SJSA1 (cell line): ENCODE measurements at places on chromosomes 13 and 19. TPM values are rescaled to one million over a fixed set of nuclear protein-coding genes. Genes with fewer than 3 reads are reported as not detected.

The FFAR1 gene
- not detected in 2 replicates for total RNA-seq

- DNase-seq: peak; percentile 89
Observed at GRCh38 chr13:20566898-20567874, at the start of gene IFT88. Gene IFT88, plus strand, starts transcription at chr13:20567157. Its CDS starts 7,229 bp downstream, at chr13:20574386.

- DNase-seq: no peak
Observed at GRCh38 chr13:42950181-42950580, 41.9 kb downstream of the EPSTI1 start.

DNA sequence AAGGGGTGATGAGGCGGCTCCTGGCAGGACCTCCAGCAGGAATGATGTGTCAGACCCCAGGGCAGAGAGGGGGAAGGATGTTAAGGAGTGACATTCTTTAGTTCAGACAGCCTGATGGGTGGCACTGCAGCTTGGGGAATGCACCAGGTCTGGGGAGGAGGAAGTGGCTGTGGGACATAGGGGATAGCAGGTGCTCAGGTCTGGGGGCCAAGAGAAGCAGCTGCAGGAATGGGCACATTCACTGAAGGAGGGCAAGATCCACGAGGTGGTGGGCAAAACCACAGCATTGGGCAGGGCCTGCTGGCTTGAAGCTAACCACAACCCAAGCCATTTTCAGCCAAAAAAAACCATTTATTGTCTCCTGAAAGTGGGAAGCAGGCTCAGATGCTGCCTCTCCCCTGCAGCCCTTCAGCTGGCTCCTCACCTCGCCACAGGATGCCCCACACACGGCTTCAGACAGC is 26.5 kb downstream of the COMP start:
- DNase-seq: no peak

The RAB3D gene
- 0.38 and 1.4 TPM in 2 replicates for total RNA-seq

- no peak for DNase-seq
Observed at GRCh38 chr13:23965346-23965745, 68.0 kb upstream of the C1QTNF9B start.

DNA sequence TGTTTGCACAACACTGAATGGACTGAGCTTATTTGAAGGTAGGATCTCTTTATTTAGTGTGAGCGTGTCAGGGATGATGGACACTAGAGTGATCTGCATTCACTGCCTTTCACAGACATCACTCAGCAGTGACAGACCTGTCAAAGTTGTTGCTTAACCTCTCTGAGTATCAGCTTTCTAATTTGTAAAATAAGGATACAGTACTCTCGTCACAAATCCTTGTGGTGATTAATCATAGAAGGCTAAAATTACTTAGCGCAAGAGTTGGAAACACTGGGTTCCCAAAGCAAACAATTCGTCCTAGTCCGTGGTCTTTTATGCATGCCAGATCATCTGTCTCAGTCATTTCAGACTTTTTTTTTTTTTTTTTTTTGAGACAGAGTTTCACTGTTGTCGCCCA is 16.6 kb downstream of the CARD8 start:
- DNase-seq: no peak

The SRRM5 gene
- total RNA-seq: not detected in 2 replicates

The EGLN2 gene
- total RNA-seq: 71.0 and 82.8 TPM in 2 replicates

The N4BP2L1 gene
- total RNA-seq: 0.53 TPM in 1 of 2 replicates, not detected in the other

GRCh38 chr13:74132776-74133656 is 1.2 kb downstream of the KLF12 start:
- peak; percentile 25 for DNase-seq

The SH2D3A gene
- total RNA-seq: not detected in 2 replicates

DNA sequence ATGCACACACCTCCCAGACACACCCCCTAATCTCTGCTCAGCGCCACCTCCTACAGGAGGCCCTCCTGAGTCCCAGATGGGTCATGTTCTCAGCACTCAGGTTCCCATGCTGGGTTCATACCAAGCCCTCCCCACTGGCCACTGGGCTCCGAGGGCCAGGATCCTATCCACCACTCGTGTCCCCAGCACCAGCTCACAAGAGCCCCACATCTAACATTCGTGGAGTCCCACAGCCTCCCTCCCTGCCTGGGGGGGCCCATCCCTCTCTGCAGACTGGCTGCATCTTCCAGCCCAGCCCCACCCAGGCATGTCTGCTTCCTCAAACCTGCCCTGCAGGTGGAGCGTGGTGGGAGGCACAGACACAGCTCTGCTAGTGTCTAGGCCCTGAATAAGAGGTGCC is 227.4 kb downstream of the TUBA3C start:
- no peak for DNase-seq

GRCh38 chr19:2164020-2164998 is 576 bp downstream of the DOT1L start:
- DNase-seq: no peak

DNA sequence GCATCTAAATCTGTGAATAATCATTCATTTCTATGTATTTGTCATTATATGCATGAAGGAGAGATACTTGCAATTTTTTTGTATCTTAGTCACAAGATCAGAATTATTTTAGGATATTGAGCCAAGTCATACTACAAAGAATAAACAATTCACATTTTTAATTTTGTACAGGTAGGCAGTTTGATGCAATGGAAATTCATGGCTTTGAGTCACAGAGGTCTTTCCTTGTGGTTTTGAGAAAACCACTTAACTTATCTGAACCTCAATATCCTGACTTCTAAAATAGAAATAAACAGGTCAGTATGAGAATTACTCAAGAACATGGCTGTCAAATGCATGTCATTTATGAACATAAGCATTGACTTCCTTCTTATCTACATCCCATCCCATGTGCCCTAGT is 221.4 kb upstream of the SLC10A2 start:
- DNase-seq: peak; percentile 50

The ZNF846 gene
- 3.5 and 6.3 TPM in 2 replicates for total RNA-seq

DNA sequence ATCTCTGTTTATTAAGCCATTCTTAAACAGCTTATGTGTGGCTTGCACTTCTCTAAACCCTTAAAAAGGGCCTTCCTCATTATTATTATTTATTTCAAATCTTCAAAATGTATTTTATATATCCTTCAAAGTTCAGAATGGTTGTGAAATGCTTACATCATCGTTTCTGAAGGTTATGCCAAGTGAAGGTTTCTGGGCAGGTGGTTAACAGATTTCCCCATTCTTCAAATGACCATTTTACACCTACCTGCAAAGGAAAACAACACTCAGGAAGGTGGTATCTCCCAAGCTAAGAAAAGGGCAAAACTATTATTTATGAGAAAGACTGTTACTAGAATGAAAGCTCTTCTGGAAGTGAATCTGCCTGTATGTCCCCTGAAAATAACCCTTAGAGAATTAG is 191.6 kb downstream of the SHISA2 start:
- no peak for DNase-seq

DNA sequence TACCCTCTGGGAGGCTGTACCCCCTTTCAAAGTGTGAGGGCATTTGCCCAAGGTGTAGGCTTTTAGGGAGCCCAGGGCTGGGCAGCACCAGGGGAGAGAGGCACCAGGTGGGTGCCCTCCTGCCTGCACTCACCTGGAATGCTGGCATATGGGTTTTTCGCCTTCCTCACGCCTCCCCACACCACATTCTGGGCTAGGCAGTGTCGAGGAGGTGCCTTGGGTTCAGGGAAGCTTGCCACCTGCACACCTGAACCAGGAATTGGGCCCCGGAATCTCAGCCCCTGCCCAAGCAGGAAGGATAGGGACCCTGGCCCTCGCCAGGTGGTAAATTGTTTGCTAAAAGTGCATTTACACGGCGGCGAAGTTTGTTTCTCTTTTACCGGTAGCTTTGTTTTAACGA is 5.1 kb upstream of the TSHZ3 start:
- no peak for DNase-seq

GRCh38 chr19:15299568-15300409 is 32.5 kb downstream of the BRD4 start:
- DNase-seq: peak; percentile 63
